ENCODE measurements at places on chromosomes 2 and 18.

- DNase-seq: no peak
These were observed 223.0 kb downstream of the RND3 start for GRCh38 chr2:150264442-150264841.

- no peak for DNase-seq
These were observed 275.4 kb upstream of the HS6ST1 start for GRCh38 chr2:128593879-128594650.

DNA sequence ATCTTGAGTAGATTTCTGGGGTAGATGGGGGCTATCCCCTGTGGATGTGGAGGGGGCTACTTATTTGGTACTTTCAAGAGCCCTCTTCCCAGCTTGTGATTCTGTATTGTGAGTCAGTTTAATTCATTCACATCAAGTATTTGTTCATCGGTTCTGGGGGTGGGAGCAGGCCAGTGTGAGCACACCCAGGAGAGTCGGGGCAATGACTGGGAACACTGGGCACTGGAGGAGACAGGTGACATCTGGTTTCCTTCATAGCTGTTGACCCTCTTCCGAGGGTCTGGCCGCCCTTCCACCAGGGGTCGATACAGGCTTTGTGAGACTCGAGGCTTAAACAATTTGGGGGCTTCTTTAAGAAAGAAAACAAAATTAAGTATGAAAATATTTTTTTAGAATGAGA lies 2.5 kb upstream of the TOGARAM2 start:
- no peak for DNase-seq

DNA sequence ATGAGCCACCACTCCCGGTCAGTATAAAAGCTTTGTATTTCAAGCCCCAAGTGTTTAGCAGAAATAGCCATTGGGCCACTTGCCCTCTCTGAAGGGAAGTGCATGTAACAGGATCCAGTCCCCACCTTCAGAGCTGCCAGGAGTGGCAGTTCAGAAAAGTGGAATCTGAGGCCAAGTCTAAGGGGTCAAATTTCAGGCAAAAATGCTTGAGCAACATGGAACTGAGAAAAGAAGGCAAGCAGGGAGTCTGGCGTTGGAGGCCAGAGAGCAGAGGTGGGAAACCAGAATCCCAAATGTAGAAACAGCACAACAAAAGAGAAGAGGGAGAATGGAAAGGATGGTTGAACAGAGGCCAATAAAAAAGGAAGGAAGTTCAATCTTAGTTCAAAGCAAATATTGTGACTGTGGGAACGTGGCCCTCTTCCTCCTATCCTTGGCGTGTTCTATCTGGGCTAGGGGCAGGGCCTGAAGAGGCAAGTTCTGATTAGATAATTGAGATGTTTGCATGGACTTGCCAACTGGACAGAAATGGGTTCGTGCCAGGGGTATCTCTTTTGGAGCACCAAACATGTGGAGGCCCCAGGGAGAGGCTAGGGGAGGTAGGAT lies 102.2 kb downstream of the AP1S3 start:
- DNase-seq: no peak

DNA sequence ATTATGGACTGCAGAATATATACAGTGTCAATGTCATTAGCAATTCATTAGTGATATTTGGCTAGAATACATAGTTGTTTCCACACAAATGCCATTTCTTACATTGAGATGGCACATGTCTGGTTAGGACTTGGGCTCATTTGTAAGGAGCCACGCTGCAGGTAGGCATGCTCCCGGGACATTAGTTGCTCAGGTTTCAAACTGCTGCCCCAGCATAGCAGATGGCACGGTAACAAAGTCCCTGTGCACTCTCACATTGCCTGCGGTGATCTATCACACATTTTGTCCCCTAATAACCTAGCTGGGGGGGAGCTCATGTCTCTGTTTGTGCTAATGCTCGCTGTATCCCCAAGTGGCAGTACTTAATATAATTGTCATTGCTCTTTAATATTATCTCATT lies 185.1 kb downstream of the NEDD4L start:
- DNase-seq: no peak

GRCh38 chr2:227462972-227463931 lies 8.7 kb upstream of the AGFG1 start:
- no peak for DNase-seq

DNA sequence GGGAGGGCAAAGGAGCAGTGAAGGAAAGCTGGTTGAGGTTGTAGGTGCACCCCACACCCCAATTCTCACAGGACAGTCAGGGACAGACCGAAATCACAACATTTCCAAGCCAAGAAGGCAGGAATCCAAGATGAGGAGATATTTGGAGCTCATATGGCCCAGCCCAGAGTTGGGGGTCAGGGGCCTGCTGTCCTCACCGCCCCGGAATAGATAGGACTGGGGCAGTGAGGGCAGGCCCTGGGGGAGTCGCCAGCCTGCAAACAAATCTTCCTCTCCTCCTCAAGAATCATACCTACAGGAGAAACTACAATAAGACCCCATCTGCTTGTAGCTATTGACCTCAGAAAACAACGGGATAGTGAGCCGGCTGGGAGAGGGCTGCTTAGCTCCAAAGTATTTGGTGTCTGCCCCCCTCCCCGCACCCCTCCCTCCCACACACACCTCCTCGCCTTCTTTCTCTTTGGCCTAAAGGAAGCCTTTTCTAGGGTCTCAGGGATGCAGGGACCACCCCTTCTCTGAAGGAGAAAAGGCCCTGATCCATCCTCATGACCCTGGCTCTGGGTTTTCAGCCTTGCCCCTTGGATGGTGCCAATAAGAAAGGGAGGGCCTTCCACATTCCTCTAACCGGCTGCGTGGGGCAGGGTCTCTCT lies 3.8 kb downstream of the EN1 start:
- DNase-seq: no peak

GRCh38 chr2:226403369-226403768 lies 396.3 kb downstream of the IRS1 start:
- no peak for DNase-seq

Measured in central memory CD8-positive, alpha-beta T cell (primary cell).